GM10248 (cell line): ENCODE measurements at places on chromosomes 11 and 22.

DNA sequence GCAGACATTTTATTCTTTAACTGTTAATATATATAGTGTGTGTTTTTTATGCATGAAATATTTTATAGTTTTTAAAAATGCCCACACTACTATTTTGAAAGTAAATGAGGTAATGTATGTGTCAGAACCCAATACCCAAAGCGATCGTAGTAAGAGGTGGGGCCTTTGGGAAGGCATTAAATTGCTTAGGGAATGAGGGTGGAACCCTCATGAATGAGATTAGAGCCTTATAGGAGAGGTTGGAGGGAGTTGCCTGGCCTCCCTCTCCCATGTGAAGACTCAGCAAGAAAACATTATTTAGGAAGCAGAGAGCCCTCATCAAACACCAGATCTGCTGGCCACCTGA is 11.1 kb downstream of the KLHL35 start:
- DNase-seq, result no peak

DNA sequence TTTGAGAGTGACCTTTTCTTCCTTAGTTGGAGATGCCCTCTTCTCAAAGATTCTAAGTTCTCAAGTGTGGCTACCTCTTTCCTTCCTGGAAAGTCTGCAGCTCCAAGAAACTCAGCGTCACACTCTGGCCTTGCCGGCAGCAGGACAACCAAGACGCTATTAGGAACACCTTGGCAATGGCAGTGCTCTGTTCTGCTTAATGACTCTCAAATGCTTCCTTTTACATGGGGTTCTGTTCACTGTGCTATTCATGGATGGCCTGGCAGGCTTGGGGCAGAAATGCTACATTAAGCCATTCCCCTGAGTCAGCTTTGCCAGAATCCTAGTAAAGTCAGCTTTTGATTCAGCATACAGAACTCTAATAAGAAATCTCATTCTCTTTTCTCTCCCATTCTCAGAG is 25.9 kb downstream of the LARGE2 start:
- DNase-seq, result no peak

GRCh38 chr22:21104126-21104691 is 58.5 kb downstream of the LRRC74B start:
- no peak for DNase-seq

GRCh38 chr11:102446606-102447005 is 6.0 kb downstream of the TMEM123 start:
- no peak for DNase-seq

GRCh38 chr11:5364214-5364613 is 12.9 kb downstream of the OR51B6 start:
- no peak for DNase-seq

DNA sequence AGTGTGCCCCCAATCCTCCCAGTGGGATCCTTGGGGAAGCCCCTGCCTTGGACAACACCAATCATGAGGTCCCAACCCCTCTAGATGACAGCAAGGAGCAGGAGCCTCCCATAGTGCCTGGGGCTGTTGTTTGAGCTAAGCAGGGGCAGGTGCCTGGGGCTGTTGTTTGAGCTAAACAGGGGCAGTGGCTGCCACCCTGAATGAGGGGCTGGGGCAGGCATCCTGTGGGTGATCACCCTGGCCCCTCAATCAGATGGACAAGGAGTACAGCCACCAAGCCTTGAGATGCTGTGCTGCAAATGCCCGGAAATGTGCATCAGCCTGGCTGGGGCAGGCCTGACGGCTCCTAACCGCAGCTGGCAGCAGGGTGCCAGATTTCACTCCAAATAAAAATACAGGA is 66.7 kb downstream of the MYEOV start:
- DNase-seq, result no peak

- no peak for DNase-seq
Measured at GRCh38 chr11:1060410-1060809, 14.3 kb upstream of the MUC2 start.

DNA sequence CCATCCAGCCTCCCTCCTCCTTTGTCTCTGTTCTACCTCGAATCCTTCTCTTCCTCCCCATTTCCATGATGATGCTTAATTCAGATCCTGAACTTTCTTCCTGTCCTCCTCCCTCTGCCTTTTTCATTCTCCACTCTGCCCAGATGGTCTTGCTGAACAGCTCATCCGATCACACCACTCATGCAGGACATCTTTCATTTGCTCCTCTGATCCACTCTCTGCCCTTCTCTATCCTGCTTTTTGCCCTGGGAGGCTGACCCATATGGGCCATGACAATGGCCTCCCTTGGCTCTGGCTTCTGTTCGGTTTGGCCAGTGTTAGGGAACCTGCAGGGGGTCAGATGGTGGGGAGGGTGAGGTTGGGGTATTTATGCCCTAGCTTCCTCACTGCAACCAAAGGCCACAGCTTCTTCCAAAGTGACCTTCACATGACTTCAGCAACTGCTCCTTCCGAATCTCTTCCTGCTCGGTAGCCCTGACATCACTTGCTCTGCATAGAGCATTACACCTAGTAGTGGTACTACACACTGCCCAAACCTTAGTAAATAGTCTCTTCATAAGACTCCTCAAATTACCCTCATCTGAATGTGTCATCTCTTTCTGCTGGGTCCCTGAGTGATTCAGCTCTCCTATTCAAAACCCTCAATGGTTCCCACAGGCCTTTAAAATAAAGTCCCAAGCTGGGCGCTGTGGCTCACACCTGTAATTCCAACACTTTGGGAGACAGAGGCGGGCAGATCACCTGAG is 32.7 kb upstream of the MICAL2 start:
- no peak for DNase-seq

DNA sequence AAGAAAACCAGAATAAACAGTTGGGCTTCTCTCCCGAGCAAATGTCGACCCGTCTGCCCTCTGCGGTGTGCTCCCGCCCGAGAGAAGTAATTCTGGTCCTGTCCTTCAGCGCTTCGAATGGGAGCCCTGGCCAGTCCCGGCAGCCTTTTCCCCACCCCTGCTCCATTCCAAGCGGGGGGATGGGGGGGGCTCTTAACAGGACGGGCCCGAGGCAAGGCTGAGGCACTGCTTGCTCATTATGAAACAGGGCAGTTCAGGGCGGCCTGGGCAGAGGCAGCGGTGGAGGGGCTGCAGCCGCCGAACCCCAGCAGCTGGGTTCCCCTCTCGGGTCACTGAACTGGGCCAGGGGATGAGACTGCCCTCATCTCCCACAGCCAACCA is 9.1 kb downstream of the BACE1-AS start:
- no peak for DNase-seq

- no peak for DNase-seq
Measured at GRCh38 chr11:66562907-66563583, 5.4 kb downstream of the CTSF start.

- no peak for DNase-seq
Measured at GRCh38 chr22:43878079-43878795, 13.6 kb downstream of the PNPLA5 start.

GRCh38 chr11:116529271-116529670 is 243.5 kb downstream of the BUD13 start:
- no peak for DNase-seq

- no peak for DNase-seq
Measured at GRCh38 chr11:44788536-44789261, 61.9 kb downstream of the TSPAN18 start.

DNA sequence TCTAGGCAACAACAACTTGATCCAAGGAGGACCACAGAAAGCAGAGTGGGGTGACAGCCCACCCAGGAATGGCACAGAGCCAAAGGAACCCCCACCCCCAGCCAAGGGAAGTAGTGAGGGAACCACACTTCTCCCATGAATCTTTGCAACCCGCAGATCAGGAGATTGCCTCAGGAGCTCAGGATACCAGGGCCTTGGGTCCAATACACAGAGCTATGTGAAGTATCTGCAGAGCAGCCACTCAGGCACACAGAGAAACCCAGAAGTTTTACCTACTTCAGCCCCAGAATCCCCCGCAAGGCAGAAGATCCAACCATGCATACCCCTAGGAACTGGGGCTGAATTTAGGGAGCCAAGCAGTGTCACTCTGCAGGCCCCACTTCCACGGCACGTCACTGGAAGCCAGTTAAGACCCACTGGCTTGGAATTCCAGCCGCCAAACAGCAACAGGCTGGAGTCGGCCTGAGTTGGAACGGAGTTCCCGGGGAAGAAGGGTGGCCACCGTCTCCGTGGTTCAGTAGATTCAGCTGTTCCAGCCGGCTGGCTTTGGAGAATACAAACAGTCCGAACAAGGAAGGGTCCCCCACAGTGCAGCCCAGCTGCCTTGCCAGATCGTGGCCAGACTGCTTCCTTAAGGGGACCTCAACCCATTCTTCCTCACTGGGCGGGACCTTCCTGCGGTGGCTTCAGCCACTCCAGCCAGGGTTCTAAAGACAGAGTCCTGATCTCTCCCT is 174.1 kb downstream of the TTC28 start:
- no peak for DNase-seq

GRCh38 chr11:129265125-129265788 is 73.1 kb upstream of the ARHGAP32 start:
- DNase-seq, result no peak

DNA sequence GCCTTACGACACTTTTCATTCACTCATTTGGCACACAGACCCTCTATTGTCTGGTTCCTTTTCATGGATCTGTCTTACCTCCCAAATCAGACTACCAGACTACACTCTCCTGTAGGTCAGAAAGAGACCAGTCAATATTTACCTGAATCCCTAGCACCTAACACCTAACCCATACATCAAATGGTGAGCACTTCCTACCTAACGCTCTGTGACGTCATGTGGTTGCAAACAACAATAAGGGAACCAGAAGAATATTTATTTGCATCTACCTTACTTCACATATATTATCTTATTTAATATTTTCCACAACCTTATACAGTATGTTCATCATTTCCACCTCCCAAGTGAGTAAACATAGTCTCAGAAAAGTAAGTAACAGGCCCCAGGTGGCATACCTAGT is 323.4 kb downstream of the SOX6 start:
- no peak for DNase-seq

DNA sequence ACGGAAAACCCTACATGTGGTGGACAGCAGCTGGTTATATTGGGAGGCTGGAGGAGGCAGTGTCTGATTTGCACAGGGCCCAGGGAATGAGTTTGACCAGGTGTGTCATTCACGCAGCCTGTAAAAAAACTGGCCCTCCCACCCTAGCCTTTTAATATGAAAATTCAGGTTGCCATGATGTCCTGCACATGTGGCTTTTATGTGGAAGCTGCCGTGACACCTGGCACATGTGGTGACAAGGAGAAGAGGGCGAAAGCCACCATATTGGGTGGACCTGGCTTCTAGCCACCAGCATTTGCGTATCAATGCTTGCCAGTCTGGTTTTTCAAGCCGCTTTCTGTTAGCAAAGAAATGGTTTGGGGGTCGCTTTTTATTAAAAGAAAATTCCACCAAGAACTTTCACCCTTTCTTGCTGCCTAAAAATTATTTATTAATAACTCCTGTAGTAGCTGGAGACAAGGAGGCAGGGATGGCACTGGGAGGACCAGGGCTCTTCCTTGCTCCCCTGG is 43.4 kb downstream of the ZNF280B start:
- DNase-seq, result no peak

GRCh38 chr22:21650823-21651520 is 8.9 kb downstream of the SDF2L1 start:
- DNase-seq, result no peak

DNA sequence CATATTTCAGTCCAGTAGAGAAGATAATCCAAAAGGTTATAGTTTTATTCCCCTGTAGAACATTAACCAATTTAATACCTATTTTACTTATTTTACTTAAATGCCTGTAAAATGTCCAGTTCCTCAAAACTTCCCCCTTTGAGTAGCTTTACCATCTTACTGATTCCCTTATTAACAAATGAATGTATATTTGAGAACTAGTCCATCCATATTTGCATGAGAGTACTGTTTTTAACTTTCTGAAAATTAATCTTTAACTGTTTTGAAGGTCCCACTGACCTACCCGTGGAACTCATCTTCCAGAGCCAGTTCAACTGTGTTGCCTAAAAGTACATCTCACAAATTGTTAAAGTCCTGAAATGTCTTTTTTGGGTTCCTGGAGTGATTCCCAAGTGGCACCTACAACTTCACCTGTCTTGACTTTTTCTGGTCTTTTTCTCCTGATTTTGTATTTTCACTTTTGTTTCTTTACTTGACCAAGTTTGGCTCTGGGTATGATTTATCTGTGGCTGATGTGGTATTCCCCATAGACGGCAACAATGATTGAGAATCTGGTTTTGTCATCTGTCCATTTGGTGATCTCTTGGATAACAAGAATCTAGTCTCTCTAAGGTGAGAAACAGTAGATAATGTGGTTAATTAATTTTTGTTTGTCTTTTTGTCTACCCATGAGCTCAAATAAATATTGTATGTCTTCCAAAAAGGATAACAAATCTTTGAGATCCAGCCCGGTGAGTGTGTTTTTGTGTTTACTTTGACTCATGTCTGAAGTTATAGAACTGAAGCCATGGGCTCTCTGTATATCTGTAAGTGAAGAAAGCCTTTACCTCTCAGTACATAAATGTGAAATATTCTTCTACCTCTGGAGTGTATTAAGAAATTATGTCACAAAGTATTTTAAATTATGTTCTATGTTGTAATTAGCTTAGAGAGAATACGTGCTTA is 174.2 kb downstream of the ETS1 start:
- DNase-seq, result no peak

DNA sequence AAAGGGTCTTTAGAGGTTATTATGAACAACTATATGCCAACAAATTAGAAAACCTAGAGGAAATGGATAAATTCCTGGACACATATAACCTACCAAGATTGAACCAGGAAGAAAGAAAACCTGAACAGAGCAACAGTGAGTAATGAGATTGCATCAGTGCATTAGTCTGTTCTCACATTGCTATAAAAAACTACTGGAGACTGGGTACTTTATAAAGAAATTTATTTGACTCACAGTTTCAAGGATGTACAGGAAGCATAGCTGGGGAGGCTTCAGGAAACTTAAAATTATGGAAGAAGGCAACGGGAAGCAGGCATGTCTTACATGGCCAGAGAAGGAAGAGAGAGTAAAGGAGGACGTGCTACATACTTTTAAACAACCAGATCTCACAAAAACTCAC is 70.8 kb upstream of the GNAZ start:
- no peak for DNase-seq

DNA sequence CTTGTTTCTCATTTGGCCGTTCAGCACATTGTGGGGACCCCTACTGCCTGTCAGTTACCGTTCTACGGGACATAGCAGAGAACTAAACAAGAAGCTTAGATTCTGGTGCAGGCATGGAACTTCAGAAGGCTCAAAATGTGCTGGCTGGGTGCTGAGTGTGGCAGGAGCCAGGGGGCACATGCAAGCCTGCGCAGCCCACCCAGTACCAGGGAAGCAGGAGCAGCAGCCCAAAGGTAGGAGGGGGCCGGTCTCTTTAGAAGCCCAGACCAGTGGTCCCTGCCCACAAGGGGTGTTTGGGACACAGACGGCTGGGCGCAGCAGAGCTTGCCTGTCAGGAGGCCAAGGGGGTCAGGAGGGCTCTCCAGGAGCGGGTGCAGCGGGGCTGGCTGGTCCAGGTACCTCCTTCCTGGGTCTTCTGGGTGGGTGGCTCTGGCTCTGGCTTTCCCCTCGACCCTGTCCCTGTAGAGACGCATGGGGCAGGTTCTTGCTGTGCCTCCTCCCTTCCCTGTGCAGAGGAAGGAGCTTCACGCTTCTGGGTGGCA is 2.2 kb downstream of the PTDSS2 start:
- no peak for DNase-seq

DNA sequence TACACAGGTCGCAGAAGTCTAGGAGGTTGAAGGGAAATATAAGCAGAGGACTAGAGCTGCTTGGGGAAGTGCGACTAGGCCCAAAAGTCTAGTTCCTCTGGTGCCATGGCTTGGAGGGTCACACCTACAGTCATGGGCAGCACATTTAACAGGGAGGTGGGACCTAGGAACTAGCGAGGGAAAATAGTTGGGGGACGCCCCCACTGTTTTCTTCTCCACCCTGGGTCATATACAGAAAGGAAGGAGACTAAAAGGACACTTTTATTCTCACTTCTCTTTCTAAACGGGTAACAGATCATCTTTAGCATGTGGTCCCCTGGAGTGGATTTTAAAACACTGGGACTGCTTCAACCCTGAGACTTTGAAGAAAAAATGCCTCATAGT is 16.6 kb downstream of the APIP start:
- no peak for DNase-seq
